ENCODE measurements at places on chromosomes 5 and 9. TPM values are rescaled to one million over a fixed set of nuclear protein-coding genes. Genes with fewer than 3 reads are reported as not detected.

GRCh38 chr5:102554082-102554481 lies 55.3 kb upstream of the SLCO6A1 start:
- no peak for DNase-seq

DNA sequence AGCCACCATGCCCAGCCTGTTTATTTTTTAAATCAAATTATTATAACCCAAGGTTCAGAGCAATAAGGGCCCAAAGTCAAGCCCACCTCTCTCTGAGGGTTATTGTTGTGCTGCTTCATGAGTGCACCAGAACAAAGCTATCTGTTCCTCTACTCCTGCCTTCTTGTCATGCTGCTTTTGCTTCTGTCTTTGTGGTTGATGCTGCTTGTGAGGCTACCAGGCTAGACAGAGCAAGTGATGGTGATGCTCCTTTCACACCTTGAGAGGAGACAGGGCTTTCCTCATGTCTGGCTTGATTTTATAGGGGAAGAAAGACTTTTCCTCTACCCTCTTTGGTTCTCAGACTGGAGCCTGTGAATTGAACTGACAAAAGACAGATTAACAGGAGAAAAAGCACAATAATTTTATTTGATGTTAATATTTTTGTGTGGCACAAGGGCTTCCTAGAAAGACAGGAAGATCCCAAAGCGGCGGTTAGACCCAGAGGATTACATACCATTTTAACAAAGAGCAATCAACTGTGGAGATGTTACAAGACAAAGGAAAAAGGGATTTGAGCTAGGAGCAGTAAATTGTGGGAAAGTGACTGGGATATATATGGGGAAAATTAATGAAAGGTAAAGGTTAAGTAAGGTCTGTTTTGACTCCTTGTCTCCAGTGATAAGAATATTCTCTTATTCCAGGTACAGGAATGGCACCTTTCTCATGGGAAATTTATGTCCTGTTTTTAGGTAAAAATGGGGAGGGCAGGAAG lies 4.4 kb upstream of the CD180 start:
- no peak for DNase-seq

DNA sequence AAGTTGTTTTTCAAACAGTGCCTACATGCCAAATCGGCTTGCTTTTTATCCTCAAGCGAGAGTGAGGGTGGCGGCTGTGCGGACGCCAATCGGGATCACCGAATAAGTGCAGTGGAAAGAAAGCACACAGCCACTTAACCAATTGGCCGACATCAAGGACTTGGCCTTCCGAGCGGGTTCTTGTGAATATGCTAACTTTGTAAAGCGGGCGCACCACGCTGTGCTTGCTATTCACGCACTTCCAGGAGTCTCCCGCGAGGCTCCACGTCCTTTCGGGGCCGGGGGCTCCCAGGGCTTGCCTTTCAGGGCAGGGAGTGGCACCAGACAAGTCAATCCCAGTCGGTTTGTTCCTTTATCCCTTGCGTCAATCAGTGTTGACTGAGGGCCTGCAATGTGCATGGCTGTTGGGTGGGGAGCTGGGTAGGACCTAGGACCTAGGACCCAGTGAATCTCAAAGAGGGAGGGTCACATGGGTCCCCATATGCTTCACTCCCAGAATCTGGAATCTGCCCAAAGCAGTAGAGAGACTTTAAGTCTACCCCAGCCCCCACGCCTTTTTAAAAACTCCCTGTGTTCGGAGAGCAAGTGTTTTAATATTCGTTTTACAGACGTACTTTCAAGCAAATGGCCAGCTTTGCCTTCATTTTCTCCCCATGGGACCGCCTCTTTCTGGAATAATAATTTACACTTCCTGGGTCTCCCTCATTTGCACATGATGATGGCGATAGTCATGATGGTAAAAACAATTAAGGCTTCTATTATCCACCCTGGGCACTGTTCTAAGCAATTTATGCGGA lies 2.0 kb upstream of the GCNT4 start:
- no peak for DNase-seq

DNA sequence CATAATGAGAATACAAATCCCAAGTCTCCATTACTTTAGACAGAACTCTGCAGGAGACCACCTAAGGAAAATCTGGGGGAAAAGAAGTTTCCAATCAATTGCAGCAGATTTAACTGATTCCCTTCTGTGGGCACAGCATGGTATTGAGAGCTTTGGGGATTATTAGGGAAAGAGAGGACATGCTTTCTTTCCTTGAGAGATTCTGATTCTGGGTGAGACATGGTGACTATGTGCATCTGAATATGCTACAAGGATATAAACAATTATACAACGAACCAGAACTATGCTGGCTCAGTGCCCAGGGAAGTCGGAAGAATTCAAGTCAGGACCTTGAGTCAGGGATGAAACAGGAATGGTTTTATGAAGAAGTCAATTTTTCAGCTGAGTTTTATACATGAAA lies 183.7 kb downstream of the PDE4D start:
- no peak for DNase-seq

GRCh38 chr9:133378408-133378962 lies 2.3 kb downstream of the STKLD1 start:
- DNase-seq: no peak

DNA sequence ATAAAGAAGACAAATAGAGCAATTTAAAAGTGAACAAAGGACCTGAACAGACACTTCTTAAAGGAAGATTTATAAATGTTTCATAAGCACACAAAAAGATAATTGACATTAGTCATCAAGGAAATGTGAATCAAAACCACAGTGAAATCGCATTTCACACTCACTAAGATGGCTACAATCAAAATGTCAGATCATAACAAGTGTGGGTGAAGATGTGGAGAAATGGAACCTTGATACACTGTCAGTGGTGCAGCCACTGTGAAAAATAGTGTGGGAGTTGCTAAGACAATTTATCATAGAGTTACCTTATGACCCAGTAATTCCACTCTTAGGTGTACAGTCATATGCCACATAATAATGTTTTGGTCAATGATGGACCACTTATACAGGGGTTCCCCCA lies 54.5 kb upstream of the HTR4 start:
- DNase-seq: no peak

DNA sequence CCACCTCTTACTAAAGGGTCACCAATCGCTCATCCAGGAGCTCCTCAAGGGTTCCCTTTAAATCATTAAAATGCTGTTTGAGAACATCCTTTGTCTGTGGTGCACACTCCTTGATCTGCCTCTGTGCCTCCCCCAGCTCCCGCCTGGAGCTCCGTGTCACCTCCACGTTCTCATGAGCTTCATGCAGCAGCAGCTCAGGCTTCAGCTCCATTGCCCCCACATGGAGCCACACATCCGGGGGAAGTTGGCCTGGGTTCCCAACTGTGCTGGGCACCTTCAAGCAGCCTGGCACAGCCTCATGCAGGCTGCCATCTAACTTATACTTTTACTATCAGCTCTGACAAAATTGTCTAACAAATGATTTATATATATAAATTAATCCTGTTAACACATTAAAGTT lies 585.8 kb upstream of the FAM174A start:
- no peak for DNase-seq

DNA sequence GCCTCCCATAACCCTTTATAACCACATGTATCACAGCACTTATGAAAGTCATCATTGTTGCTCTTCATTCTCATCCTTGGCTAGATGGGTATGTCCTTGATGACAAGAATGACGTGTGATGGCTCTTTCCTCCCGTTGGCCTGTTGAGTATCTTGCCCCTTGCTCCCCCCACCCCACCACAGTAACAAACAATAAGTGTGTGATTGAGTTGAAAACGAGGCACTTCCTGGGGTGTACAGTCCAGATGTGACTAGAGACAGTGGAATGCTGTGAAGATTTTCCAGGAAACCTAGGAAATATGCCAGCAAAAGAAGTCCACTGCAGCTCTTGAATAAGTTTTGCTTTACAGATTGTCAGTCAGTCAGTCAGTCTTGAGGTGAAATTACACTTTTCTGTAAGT lies 262.5 kb downstream of the ELAVL2 start:
- no peak for DNase-seq

DNA sequence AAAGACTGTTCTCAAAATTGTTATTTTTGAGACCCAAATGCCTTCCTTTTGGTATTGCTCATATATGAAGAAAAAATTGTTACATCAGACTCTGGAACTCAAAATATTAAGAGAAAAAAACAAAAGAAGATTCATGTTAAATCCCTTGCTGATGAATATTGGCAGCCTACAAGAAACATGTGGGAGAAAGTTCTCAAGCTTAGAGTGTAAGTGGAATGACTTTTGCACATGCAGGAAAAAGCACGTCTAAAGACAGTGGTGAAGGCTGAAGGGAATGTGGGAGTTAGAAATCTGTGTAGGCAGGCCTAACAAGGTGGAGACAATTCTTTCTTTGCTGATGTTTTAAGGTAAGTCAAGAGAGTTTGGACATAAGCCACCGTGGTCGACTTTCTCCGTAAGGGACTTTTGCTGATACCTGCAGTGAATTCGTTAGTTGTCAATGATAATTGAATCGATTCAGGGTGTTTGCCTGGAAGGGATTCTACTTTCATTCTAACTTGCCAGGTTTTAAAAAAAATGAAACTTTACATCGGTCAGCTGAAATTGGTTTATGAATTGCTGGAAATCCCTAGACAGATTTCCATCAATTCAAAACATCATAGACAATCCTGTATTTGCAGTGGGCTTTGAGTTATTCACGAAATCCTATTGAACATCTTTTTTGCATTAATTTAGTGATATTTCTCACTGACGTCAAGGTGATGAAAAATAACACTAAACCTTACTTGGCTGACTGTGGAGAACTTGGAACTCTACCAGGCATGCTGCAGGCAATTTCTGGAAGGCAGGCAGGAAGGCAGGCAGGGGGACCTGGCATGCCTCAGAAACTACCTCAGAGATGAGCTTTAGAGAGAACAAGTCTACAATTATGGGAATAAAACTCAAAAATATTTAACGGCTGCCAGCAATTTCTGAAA lies 359.1 kb upstream of the ADAMTSL1 start:
- no peak for DNase-seq

GRCh38 chr5:41843456-41844370 lies 26.5 kb downstream of the OXCT1 start:
- DNase-seq: no peak

DNA sequence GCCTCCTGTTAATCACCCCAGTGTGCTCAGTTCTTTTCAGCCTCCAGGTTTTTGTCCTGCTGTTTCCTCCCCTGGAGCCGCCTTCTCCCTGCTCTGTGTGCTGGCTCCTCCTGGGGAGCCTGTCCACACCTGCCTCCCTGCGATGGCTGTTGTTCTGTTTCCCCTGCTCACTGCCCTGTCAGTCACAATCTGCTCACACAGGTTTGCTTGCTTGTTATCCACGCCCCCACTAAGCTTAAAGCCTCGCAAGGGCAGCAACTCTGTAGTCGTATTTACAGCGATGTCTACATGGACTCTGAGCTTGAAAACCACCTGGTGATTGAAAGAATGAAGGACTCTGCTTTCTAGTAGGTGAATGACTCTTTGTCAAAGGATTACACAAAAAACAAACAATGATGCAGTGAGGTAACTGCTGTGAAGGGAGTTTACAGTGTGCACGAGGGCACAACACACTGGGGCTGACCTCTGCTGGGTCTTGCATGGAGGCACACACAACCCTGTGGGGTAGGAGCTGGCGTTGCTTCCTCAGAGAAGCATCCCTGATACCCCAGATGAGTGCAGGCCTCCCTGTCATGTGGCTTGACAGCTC lies 39.6 kb upstream of the TEX48 start:
- DNase-seq: no peak

DNA sequence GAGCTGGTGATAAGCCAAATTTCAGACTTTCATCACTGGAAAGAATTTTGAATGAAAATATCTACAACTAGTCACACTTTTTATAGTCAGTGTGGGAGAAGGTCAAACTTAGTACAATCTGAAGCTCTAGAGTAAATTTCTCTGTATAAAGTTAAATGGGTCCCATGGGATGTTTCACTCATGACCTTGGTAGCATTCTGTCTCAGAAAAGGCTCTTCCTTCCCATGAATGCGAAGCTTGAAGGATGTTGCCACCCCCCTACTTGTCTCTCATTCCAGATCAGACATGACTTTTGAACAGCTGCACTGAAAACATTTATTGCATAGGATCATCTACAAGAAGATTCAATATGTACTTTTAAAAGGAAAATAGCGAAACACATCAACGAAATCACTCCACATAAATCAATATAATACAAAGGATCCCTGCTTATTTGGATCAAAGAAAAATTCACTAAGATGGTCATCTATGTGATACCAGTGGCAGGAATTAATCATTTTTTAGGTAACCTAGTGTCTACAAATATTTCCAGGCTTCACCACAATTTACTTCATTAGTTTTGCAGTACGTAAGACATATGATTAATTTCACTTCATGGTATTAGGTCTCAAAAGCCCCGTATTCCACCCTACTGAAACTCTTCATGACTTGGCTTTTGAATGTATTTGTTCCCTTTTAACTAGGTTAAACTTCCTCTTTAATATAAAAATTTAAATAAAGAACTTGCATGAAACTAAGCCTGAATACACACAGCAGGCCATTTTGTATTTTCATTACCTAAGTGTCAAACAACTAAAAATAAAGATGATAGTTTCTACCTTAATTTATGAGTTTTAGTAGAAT lies 4.4 kb downstream of the ST8SIA4 start:
- no peak for DNase-seq

GRCh38 chr9:131173995-131174394 lies 48.6 kb downstream of the NUP214 start:
- no peak for DNase-seq

The FCN2 gene
- total RNA-seq: not detected

The CCNB1 gene
- 5.3 TPM for total RNA-seq

The RNF180 gene
- 6.0 TPM for total RNA-seq

The ZNF454 gene
- total RNA-seq: 7.5 TPM

The MCIDAS gene
- total RNA-seq: not detected

The ERCC8 gene
- total RNA-seq: 17.5 TPM

The MYORG gene
- total RNA-seq: 4.8 TPM

All from tibial nerve (tissue), 4 donors.